Activated T-helper 1 cell treated with anti-CD3 and anti-CD28 coated beads, Interleukin-2, amount 50 U/mL, for 16 hours (primary cell): ENCODE measurements at places on chromosomes 3 and 15.

- DNase-seq = no peak
These were observed 104.8 kb downstream of the CORO2B start for GRCh38 chr15:68683551-68683950.

DNA sequence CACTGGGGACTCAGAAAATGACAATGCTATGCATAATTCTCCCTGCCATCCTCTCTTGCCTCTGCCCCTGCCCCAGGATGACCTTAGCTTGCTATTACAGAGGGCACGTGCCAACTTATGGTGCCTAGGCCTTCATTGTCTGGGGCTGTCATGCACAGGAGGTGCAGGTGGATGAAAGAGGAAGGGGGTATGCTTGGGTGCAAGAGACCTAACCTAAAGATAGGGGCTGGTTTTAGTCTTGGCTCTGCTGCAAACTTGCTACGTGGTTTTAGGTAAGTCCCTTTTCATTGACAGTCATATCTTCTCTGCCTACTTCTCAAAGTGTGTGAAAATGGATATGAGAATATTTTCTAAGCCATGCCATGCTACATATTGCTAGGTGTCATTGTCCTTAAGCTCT, 161.3 kb downstream of the EPHB1 start:
- DNase-seq = no peak

DNA sequence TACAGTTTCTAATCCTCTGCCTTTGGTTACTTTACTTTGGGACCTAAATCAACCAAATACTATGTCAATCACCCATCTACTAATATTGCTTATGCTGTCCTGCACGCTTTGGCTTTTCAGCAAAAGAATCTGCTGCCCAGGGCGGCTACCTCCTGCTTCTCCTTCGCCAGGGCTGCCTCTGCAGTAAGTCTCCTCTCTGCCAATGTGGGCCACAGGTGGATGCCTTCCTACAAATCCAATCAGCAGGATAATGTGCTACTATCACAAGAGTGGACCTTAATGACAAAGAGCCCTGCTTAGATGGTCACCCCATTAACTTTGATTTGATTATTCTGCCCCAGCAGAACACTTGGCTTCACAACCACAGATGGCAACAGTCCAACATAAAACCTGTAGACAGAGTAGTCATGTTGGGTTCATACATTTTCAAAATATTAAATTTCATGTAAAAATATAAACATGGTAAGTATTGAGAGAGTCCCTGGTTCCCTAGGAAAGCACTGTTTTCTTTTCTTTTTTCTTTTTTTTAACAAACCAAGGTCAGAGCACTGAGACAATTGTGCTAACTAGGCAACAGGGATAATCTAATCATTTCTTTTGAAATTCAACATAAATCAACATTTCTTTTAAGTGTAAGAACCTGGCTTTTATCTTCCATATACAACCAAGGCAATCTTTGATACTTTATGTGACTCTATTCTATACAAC, 298.3 kb downstream of the ZBTB20 start:
- DNase-seq = no peak

GRCh38 chr3:137792626-137793271, 28.6 kb downstream of the SOX14 start:
- no peak for DNase-seq

DNA sequence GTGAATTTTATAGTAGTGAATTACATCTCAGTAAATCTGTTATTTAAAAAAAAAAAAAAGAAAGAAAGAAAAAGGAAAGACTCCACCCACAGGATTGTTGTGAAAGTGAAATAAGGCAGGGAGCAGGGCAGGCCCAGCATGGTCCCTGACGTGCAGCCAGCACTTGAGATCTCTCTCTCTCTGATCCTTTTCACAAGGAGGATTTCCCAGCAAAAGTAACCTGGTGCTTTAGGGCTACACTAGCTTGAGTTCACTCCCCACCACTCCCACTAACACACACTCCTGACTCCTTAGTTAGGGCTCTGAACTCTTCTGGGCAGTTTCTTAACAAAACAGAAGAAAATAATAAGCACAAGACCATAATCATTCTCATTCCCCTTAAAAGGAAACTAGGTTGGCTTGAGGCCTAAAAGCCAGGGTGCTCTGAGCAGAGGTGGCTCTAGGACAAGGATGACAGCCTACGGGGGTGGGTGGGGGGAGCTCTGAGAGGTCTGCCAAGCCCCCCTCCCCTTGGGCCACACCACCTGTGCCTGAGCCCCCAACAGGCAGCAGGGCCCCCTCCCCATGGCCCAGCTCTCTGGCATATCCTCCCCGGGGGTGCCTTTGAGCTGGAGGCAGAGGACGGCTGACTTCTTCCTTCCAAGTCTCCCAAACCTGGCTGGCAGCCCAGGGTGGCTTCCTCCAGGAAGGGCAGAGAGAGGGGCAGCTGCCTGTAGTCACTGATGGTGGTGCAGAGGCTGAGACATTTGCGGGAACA, 856 bp downstream of the TMEM40 start:
- DNase-seq = no peak

DNA sequence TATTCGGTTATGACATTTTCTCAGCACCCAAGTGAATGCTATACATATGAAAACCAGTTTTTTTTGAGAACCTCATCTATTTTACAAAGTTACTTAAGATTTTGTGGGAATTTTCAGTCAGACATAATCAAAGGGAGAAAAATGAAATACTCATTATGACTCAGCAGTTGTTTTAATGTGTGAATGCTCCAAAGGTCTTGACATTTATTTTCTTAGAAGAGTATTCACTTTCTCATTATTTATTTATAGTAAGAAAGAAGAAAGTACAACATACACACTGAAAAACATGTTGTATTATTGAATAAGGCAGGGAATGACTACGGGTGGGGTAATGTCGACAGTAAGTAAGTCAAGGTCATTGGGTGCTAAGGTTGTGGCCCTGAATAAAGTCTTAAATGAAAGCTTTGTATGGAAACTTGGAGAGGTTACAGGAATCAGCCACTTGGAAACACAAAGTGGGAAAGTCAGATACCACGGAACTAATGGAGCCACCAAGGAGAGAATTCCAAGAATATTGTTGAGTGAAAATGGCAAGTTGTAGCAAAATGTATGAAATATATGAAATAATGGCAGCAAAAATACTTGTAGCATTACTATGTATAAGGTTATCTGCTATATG, 844.5 kb downstream of the TBL1XR1 start:
- no peak for DNase-seq

- DNase-seq = no peak
These were observed 45.0 kb upstream of the FAH start for GRCh38 chr15:80107774-80108173.

DNA sequence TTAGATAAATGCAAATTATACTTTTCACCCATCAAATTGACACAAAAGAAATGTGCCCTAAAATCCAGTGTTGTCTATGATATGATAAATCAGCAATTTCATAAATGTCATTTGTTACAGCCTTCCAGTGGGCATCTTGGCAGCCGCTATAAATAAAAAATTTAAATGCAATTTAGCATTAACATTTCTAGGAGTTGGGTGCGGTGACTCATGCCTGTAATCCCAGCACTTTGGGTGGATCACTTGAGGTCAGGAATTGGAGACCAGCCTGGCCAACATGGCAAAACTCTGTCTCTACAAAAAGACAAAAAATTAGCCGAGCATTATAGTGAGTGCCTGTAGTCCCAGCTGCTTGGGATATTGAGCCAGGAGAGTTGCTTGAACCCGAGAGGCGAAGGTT, 65.9 kb upstream of the POMGNT2 start:
- no peak for DNase-seq

DNA sequence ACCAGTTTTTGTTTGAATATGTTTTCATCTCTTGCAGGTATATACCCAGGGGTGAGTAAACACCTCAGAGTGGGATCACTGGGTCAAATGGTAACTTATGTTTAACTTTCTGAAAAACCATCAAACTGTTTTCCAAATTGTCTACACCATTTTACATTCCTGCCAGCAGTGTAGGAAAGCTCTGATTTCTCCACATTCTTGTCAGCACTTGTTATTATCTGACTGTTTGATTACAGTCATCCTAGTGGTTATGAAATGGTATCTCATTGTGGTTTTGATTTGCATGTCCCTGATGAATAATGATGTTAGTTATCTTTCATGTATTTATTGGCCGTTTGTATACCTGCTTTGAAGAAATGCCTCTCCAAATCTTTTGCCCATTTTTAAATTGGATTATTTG, 13.8 kb downstream of the FSD2 start:
- DNase-seq = no peak

GRCh38 chr3:66499881-66500575, 794 bp downstream of the LRIG1 start:
- DNase-seq = peak; percentile 10

GRCh38 chr3:18745472-18745871, 320.3 kb upstream of the SATB1 start:
- no peak for DNase-seq

DNA sequence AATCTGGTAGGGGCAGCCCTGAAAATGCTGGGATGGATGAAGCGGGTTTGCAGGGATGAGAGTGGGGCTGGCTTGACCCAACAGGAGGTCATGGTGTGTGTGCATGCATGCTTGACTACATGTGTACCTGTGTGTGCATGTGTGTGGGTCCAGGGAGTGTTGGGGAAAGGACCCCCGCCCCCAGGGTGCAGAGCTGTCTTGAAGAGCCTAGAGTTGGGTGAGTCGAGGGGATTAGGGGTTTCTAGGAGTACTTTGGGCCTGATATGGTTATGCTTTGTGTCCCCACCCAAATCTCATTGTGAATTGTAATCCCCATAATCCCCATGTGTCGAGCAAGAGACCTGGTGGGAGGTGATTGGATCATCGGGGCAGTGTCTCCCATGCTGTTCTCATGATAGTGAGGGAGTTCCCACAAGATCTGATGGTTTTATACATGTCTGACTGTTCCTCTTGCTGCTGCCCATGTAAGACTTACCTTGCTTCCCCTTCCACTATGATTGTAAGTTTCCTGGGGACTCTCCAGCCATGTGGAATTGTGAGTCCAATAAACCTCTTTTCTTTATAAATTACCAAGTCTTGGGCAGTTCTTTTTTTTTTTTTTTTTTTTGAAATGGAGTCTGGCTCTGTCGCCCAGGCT, 5.2 kb upstream of the LCTL start:
- DNase-seq = no peak

GRCh38 chr3:14267976-14268375, 89.4 kb downstream of the LSM3 start:
- DNase-seq = no peak

GRCh38 chr3:113897373-113897777, 50.4 kb upstream of the ZDHHC23 start:
- no peak for DNase-seq

- no peak for DNase-seq
These were observed 254.3 kb upstream of the LRRC3B start for GRCh38 chr3:26368312-26368711.

DNA sequence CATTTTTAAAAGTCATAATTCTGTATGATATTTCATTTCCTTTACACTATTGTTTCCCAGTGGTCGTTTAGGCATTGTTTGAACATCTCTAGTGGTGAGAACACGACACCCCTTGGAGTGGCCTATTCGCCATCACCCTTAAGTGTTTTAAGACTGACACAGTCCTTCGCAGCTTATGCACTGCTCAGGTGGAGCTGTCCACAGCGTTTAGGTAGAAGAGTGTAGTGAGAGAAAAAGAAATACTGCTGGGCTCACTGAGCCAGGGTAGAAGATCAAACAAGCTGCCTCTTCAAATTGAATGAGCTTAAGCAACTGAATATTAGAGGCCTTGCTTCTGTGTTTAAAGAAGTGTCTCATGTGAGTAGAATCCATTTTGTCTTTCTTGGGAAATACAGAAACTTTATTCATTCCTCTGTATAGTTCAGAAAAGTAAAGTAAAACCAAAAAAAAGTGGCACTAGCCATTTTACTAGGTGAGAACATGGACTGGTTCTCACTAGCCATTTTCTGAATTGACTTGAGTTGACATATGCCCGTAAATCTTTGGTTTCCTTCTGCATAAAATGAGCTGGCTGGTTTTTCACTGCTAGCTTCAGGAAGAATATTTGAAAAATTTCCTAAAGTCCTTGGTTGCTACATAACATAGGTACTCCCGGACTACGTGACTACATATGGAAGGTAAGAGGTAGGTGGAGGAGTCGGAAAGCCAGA, 155.9 kb downstream of the P3H2 start:
- DNase-seq = no peak

GRCh38 chr15:62075595-62076277, 9.0 kb downstream of the C2CD4A start:
- no peak for DNase-seq

- DNase-seq = no peak
These were observed 3.3 kb downstream of the GABRG3 start for GRCh38 chr15:26974120-26974780.

GRCh38 chr3:194446172-194446571, 40.6 kb downstream of the ATP13A3 start:
- DNase-seq = no peak

GRCh38 chr15:72082176-72082575, 35.8 kb downstream of the MYO9A start:
- no peak for DNase-seq

DNA sequence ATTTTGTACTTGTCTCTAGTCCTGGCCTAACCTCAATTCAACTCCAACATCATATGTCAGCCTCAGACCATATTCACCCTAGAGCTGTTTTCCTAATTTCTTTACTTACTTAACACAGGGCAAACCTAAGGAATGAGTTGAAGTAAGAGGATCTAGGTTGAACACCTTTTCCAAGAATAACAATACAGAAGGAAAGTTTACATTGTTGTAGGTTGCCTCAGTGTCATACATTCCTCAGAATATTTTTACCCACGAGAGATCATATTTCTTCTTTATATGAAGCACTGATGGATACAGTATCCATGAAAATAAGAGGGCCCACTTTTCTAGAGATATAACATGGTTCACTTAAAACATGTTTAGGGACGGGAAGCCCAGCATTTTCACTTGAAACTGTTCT, 369.5 kb downstream of the CNTN6 start:
- DNase-seq = no peak

- DNase-seq = no peak
These were observed 19.5 kb downstream of the RAD54L2 start for GRCh38 chr3:51557993-51558392.

- DNase-seq = no peak
These were observed 183.6 kb downstream of the MINAR1 start for GRCh38 chr15:79615754-79616153.

DNA sequence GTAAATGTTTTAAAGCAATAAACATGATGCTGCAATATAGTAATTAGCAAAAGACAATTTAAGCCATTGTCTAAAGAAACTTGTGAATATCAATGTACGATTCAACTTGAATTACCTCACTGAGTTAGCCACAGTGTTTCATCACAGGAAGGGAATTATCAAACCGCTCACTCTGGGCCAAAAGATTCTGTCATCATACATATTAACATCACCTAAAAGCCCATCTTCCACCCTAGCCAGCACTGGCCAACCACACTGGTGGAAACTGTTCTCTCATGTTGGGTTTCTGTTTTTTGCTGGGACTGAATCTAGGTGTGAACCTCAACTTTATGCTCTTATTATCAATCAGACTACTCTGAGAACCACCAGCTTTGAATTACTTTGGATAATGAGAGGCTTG, 497.7 kb upstream of the THBS1 start:
- no peak for DNase-seq
